Neural progenitor cell (in vitro differentiated cells): ENCODE measurements at places on chromosomes 1 and 21.
A peak's percentile ranks its signal among the peaks of the same experiment; 100 is the strongest.

DNA sequence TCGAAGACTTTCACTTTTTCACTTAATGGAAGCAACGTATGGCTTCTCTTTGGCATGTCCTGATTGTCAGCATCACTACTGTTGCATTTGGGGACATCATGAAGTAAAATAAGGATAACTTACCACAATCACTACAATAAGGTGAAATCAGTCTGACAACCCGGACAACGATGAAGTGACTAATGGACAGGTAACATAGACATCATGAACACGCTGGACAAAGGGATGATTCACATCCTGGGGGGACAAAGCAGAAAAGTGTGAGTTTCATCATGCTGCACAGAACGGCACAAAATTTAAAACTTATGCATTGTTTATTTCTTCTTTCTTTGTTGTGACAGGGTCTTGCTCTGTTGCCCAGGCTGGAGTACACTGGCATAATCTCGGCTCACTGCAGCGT is 53.9 kb downstream of the FH start:
- DNase-seq = no peak

GRCh38 chr1:18941221-18942141 is 15.0 kb downstream of the IFFO2 start:
- DNase-seq = peak; percentile 74

GRCh38 chr1:149949911-149950310 is 13.2 kb upstream of the MTMR11 start:
- DNase-seq = no peak

DNA sequence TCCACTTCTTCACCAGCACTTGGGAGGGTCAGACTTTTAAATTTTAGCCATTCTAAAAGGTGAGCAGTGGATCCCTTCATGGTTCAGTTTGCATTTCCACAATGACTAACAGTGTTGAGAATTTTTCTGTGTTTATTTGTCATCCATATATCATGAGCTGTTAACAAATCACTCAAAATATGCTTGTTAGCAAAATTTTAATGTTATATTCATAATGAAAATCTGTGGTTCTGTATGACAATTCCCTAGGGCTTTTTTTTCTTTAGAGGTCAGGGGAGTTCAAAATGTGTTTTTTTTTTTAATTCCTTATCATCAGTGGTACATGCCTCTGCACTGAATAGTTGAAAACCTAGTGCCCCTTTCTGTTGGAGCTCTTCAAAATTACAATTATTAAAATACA is 682.2 kb upstream of the ADGRL2 start:
- DNase-seq = no peak

DNA sequence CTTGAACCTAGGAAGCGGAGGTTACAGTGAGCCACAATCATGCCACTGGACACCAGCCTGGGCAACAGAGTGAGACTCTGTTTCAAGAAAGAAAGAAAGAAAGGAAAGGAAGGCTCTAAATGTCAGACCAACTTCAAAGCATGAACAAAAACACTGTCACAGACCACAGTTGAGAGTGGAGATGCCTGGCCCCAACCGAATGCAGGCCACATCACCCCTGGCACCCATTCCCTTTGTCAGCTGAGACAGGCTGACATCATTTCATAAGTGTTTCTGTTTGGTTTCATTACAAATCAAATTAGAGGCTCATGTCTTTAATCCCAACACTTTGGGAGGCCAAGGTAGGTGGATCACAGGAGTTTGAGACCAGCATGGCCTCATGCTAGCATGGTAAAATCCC is 28.6 kb upstream of the NADK start:
- no peak for DNase-seq

- no peak for DNase-seq
These were observed 2.4 kb downstream of the ATP8B2 start for GRCh38 chr1:154327466-154328317.

DNA sequence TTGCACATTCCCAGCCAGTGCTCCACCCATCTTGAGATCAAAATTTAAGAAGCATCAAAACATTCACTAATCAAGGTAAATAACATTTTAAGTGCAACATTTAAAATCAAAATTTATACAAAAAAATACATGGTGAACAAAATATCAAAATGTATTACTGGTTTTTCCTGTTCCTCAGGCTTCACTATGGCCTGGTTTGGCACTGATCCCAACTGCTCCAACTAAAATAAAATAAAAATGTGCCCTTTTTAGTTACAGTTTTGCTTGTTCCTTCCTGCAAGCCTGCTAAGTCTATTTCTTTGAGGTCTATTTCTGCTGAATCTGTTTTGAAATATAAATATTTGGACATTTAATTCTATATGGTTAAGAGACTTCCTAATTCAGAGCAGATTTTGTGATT is 54.9 kb downstream of the ADAMTS1 start:
- no peak for DNase-seq

- no peak for DNase-seq
These were observed 70.9 kb downstream of the WDR64 start for GRCh38 chr1:241722947-241723346.

GRCh38 chr1:31637915-31638673 is 6.6 kb downstream of the PEF1 start:
- DNase-seq = no peak

DNA sequence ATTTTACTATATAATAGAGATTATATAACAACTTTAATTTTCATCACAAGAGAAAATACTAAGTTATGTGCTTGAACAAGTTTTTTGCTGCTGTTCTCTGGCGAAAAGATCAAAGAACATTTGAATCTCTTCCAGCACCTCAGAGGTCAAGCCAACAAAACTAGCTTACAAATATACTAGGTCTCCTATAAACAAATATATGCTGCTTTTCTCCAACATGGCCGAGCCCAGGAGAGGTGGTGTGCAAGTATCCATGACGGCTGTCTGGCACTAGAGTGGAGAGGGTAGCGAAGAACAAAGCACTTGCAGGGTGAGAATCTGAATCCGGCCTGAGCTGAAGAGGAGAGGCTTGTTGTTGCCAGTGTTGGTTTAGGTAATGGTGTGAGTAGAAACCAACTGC is 7.5 kb upstream of the FMO3 start:
- DNase-seq = no peak

DNA sequence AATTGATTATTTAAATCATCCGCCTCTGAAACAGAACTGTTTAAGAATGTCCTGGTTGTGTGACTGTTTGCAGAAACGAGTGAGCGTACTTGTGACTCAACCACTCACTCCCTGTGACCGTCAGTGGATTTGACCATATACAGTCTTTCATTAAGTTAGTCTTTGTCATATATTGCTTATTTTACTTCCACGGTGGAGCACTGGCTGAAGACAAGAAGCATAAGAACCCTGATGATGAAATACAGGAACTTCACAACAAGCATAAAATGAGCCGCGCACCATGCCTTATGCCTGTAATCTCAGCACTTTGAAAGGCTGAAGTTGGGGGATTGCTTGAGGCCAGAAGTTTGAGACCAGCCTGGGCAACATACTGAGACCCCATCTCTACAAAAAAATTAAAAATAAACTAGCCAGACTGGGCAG is 194.0 kb downstream of the TOMM20 start:
- DNase-seq = no peak
